Thyroid gland (tissue), 4 donors: ENCODE measurements at places on chromosomes 16 and 17.

DNA sequence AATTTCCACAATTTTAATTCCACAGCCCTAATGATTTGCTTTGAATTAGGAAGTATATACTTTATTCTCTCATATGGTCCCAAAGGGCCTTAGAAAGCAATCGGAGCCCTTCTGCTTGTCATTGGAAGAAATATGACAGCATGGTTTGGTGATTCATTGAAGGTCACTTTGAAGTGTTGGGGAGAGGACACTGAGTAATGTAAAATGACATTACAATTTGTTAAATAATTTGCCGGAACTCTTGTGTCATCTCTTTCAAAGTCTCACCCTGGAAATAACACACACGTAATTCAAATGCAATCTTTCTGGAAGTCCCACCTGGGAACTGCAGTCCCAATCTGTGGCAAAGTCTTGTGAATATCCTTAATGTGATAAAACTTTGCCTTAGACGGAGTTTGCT lies 59.8 kb downstream of the BMERB1 start:
- DNase-seq = no peak

- DNase-seq = no peak
Observed at GRCh38 chr16:65751622-65752521, 614.6 kb upstream of the CDH5 start.

DNA sequence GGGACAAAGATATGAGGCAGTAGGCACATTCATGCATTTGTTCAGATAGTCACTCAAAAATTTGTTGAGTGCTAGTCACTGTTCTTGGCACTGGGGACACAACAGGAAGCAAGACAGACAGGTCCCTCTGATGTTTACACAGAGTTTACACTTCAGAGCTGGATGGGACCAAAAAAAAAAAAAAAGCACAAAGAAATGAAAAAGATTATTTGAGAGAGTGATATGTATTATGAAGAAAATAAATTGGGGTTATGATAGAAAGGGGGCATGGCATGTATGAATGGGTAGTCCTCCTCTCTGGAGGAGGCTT lies 3.5 kb upstream of the YPEL2 start:
- DNase-seq = no peak

GRCh38 chr16:3637371-3637923 lies 17.0 kb upstream of the DNASE1 start:
- DNase-seq = peak; percentile 61

- DNase-seq = peak; percentile 96
Observed at GRCh38 chr17:76540381-76541300, 797 bp downstream of the PRCD start.

DNA sequence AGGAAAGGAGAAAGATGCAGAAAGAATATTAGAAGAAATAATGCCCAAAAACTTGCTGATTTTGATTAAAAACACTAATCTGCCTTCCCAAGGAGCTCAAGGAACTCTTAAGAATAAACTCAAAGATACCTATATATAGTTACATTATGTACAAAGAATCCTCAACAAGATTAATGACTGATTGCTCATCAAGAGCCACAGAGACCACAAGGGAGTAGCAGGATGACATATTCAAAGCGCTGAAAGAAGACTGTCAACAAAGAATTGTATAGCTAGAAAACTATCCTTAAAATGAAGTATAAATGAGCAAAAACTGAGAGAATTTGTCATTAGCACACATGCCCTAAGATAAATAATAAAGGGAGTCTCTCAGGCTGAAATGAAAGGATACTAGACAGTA lies 6.2 kb downstream of the LPCAT2 start:
- DNase-seq = no peak

DNA sequence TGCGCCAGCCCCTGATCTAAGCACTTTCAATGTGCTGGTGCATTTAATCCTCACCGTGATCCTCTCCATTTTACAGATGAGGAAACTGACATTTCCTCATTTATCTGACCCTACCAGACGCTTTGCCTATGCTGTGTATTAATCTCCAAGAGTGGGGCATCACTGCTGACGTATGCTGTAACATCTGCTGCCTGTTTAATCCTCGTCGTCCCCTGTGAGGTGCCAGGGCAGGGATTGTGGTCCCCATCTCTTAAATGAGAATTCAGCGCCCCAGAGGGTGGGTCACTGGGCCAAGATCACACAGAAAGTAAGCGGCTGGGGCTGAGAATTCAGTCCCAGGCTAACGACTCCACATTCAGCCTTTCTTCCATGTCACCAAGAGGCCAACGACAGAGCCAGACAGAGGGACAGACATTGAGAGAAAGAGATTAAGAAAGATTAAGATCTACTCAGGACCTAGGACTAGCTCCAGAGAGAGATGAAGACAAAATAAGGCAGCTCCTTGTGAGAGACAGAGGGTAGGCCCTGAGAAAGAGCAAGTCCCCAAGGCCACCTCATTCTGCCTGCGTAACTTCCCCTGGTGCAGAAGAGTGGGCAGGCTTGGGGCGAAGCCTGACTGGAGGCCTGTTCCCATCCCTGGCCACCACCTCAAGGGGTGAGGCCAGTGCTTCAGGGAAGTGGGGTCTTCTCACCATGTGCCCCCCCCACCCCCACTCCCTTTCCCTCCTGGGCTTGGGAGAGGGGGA lies 13.5 kb downstream of the CACNA1G start:
- DNase-seq = no peak

DNA sequence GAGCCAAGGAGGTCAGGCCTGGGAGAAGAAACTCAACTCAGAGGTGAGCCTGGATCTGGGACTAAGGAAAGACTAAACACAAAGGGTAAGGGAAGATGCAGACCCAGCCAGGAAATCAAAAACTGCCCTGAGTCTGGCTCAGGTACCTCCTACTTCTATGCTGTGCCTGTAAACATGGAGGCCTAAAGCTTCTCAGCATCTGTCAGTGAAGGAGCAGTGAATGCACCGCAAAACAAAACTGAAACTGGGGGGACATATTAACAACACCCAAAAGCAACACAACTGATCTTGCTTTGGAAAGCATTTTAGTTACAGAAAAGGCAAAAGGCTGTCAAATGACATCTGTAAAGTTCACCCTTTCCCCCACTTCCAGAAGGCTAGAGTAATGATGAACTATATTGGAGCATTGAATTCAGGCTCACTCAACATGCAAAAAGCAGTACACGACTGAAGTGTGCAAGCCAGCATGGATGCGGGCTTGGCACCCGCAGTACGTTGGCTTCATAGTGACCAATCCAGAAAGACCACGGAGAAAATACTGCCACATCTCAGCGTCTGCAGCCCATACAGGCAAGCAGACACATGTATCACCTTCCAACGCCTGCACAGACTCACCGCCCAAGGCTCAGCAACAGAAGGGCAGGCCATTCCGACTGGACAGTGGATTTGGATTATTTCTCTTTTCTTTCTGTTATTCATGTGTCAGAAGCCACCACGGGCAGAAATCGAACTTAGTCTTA lies 3.8 kb downstream of the TBC1D16 start:
- DNase-seq = no peak

DNA sequence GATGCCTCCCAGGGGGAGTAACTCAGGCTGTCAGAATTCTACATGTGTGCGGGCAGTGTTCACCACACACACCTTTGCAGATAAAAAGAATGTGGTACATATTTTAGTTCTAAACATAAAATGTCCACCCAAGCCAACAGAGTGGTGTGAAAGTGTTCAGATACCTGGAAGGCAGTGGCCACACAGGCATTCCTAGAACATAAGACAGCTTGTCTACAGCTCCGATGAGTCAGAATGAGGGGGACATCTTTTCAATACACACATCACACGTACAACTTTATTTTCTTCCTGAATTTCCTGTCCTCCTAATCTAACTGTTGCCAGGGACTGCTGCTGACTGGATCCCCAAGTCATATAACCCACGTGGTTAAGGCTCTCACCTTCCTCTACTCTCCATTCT lies 142.3 kb downstream of the ZFHX3 start:
- no peak for DNase-seq

- no peak for DNase-seq
Observed at GRCh38 chr16:73202161-73202729, 154.3 kb upstream of the ZFHX3 start.

GRCh38 chr17:83185023-83186002 lies 105.9 kb downstream of the METRNL start:
- DNase-seq = no peak

DNA sequence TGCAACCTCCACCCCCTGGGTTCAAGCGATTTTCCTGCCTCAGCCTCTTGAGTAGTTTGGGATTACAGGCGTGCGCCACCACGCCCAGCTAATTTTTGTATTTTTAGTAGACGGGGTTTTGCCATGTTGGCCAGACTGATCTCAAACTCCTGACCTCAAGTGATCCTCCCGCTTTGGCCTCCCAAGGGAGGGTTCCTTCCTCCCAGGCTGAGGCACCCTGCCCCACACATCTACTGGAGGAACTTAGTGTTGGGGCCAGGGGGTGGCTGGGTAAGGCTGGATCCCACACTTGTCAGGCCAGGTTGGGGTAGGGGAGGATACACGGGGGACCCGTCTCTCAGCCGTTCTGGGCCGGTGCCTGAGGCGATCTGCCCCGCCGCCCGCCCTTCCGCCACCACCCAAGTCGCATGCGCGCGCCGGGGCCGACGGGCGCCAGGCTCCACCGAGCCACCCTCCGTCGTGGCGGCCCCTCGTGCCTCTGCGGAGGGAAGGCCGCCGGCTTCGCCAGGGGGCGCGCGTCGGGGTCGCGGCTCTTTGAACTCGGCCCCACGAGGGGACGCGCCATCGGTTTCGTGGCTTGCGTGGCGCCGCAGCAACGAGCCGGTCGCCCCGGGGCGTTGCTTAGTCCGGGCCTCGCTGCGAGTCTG lies 15.9 kb downstream of the GRB7 start:
- peak; percentile 59 for DNase-seq

- DNase-seq = peak; percentile 30
Observed at GRCh38 chr16:28182183-28182582, 29.6 kb downstream of the XPO6 start.

GRCh38 chr16:11493531-11493929 lies 93.2 kb downstream of the LITAF start:
- no peak for DNase-seq

DNA sequence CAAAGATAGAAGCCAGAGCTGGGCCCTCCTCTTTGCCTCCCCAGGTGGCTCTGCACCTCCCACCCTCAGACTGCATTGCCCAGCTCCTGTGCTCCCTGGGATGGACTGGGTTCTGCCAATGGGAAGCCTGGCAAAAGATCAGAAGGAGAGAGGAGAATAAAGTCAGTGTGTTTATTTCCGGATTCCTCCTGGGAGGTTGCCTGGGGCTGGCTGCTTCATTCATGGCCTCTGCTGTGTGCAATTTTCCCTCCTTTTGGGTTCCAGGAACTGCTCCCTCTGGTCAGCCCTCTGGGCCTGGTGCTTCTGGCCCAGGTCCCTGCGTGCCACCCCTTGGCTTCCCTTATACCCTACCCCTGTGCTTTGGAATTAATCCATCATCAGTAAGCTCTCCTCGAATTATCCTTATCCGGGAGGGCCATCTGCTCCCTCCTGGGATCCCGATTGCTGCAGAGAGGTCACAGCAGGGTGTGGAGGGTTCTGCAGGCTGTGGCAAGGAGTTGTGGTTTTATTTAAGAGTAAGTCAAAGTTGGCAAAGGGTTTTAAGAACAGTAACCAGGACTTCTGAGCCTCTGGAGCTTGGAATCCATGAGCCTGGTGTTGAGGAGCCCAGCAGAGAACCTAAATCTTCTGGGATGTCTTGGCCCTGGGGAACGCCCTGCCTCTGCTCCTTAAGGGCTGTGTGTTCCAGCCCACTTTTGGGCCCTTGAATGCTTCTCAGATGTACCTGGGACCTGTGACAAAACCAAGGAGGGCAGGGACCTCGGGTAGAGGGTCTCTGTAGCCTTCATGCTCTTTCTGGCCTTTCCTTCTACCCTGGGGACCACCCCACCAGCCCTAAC lies 8.2 kb upstream of the MMP2 start:
- DNase-seq = no peak

- DNase-seq = no peak
Observed at GRCh38 chr16:1084971-1085370, 11.1 kb downstream of the C1QTNF8 start.

DNA sequence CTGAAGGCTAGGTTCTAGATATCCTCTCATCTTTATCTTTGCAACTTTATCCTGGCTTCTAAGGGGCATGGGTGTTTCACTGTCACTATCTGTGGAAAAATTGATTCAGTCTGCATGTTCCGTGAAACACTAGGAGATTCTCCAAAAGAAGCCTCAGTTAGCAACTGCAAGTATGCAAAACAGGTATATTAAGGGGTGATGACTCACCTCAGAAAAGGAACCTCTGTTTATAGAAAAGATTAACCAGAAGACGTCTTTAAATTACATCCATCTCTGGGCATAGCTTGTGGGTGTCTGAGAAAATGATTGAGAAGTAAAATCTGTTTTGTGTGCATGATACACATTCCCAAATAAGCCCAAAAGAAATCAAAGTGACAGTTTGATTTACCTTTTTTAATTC lies 353.8 kb upstream of the HSBP1 start:
- no peak for DNase-seq

DNA sequence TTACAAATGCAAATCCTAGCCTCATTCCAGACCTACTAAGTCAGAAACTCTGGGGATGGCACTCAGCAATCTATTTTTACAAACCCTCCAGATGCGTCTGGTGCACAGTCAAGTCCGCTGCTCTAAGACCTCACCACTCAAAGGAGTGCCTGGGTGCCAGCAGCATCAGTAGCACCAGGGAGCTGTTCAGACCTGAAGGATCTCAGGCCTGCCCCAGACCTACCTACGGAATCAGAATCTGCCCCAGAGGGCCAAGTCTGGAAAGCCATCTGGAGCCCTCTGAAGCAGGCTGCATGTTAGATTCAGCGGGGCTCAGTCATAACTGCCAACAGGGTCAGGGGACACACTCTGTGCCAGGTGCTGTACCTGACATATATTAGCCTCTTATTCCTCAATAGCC lies 17.6 kb downstream of the MEOX1 start:
- DNase-seq = no peak

DNA sequence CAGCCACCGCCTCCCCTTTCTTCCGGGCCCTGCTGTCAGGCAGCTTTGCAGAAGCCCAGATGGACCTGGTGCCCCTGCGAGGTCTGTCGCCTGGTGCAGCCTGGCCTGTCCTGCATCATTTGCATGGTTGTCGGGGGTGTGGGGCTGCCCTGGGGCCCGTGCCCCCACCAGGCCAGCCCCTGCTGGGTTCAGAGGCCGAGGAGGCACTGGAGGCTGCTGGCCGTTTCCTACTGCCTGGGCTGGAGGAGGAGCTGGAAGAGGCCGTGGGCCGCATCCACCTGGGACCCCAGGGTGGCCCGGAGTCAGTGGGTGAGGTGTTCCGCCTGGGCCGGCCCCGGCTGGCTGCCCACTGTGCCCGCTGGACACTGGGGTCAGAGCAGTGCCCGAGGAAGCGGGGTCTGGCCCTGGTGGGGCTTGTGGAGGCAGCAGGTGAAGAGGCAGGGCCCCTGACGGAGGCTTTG lies 5.5 kb upstream of the TGFB1I1 start:
- no peak for DNase-seq

- peak; percentile 90 for DNase-seq
Observed at GRCh38 chr17:17710728-17711541, 29.7 kb downstream of the RAI1 start.
